ENCODE measurements at places on chromosomes 12 and 14.
A peak's percentile ranks its signal among the peaks of the same experiment; 100 is the strongest.

GRCh38 chr12:131948166-131948712 is 1.5 kb upstream of the EP400 start:
- DNase-seq = no peak

DNA sequence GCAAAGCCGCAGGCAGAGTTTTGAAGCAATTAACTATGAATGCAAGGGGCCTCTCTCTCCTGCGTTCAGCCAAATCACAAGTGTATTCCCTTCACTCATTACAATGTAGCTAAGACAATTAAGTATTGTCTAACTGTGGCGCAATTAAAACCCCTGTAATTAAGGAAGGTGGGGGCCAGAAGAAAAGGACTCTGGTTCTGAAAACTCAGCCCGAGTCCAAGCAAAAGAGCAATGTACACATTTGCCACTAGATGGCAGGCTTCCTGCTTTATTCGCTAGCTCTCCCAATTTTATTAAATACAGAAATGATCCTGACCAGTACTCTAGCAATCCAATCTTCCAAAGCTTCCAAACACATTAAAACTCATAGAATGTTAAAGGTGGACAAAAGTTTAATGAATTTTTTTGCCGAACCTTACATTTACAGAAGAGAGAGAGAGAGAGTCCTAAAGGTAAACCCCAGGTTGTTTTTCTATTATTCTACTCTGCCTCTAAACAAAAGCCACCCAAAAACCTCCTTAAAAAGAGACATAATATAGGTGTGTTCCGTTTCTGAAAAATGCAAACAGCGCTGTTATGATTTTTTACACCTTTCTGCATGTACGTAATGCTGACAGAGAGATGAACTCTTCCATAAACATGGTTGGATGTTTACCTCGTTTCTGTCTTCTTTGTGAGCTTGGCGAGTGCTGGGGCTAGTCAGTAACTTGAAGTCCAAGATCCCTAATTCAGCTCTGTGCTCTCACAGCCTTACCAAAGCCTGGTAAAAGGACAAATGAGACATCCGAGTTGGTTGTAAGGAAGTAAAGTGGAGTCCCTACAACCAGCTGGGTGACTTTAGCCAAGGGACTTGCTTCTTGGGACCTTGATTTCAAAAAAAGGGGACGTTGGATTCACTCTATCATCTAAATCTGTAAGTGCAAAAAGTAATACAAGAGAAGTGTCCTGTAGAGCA is 50.9 kb upstream of the VASH1 start:
- DNase-seq = no peak

DNA sequence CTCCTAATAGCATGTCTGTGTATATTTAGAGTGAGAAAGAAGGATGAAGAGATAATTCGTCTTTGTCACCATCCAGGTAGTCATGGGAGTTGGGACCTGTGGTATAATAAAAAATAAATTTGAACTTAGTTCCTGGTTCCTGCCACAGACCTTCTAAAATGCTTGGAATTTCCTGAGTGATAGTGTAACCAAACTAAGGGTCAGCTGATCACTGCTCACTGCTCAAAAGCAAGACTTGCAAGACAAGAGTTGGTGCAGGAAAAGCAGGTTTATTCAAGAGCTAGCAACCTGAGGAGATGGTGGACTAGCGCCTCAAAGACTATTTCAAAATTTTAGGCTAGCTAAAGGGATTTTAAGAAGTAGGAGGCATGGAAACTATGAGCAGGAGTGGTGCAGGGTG is 19.1 kb downstream of the ANG start:
- DNase-seq = no peak

GRCh38 chr14:58078068-58078467 is 73.9 kb downstream of the ARMH4 start:
- no peak for DNase-seq

DNA sequence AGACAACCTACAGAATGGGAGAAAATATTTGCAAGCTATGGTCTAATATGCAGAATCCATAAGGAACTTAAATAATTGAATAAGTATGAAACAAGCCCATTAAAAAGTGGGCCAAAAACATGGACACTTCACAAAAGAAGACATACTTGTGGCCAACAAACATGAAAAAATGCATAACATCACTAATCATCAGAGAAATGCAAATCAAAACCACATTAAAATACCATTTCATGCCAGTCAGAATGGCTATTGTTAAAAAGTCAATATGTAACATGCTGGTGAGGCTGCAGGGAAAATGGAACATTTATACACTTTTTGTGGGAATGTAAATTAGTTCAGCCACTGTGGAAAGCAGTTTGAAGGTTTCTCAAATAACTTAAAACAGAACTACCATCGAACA is 945.4 kb upstream of the FLRT2 start:
- DNase-seq = no peak

GRCh38 chr12:66108386-66108785 is 22.2 kb downstream of the LLPH start:
- DNase-seq = no peak

- DNase-seq = no peak
These were observed 249.3 kb downstream of the FOXN3 start for GRCh38 chr14:89167705-89168104.

GRCh38 chr14:91515979-91516378 is 5.9 kb upstream of the PPP4R3A start:
- DNase-seq = no peak

GRCh38 chr14:64266239-64266638 is 27.9 kb downstream of the ESR2 start:
- peak; percentile 2 for DNase-seq

DNA sequence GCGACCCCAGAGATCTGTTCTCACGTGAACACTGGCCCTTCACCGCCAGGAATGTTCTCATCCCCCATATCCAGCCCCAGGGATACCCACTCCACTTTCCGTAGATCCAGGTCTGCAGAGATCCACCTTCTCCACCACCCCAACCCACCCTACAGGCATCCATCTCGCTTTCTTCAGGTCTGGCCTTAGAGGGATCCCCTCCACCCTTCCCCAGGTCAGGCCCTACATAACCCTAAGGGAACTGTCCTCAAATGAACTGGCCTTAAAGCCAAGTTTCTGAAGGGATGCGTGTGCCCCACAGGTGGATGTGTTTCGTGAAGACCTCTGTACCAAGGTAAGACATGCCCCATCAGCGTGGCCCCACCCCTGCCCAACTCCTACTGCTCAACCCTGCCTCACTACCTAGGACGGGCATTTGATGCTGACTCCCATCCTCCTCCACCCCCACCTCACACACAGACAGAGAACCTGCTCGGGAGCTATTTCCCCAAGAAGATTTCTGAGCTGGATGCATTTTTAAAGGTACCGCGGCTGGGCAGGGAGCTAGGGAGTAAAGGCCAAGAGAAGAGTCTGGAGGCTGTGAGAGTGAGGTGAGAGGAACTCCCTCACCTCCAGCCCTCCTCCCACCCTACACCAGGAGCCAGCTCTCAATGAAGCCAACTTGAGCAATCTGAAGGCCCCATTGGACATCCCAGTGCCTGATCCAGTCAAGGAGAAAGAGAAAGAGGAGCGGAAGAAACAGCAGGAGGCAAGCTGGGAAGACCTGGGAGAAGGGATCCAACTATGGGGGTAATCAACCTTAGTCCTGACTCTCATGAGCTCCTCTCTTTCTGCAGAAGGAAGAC is 912 bp downstream of the PSME1 start:
- DNase-seq = no peak

GRCh38 chr12:3042826-3043225 is 34.4 kb upstream of the TSPAN9 start:
- DNase-seq = no peak

- peak; percentile 65 for DNase-seq
These were observed 40.3 kb downstream of the MAP1LC3B2 start for GRCh38 chr12:116599285-116600136.

GRCh38 chr12:32586390-32586789 is 92.7 kb upstream of the DNM1L start:
- DNase-seq = no peak

GRCh38 chr12:56420411-56420810 is 28.8 kb downstream of the TIMELESS start:
- DNase-seq = no peak

DNA sequence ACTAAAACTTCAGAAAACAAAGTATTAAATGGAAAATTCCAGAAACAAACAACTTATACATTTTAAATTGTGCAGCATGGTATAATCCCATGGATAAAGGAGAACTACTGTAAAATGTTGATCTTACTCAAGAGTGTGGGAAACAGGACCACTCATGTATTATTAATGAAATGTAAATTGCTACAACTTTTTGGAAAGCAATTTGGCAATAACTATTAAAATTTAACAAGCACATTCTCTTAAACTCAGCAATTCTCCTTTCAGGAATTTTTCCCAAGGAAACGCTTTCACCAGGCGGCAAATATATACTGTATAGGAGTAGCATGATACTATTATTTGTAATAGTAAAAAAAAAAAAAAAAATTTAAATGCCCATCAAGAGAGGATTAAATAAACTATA is 284.5 kb upstream of the AMIGO2 start:
- DNase-seq = no peak

- no peak for DNase-seq
These were observed 68.5 kb downstream of the DAO start for GRCh38 chr12:108948367-108948766.

- DNase-seq = no peak
These were observed 23.8 kb upstream of the TBC1D30 start for GRCh38 chr12:64800640-64801039.

DNA sequence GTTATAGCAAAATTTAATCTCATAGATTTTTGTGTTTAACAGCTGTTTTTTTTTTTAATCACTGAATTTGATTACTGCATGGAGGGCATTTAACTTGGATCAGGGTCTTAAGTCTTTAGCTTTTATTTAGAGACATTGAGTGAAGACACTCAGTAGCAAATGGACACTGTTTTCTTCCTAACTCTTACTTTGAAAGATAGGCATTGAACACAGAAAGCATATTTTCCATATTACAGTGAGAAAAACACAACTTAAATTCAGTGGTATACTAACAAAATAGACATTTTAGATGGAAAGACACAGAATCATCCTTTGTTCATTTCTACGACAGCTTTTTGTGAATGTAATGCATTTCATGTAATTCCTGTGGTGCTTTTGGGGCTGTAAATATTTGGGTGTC is 571.8 kb downstream of the PRKD1 start:
- DNase-seq = no peak

DNA sequence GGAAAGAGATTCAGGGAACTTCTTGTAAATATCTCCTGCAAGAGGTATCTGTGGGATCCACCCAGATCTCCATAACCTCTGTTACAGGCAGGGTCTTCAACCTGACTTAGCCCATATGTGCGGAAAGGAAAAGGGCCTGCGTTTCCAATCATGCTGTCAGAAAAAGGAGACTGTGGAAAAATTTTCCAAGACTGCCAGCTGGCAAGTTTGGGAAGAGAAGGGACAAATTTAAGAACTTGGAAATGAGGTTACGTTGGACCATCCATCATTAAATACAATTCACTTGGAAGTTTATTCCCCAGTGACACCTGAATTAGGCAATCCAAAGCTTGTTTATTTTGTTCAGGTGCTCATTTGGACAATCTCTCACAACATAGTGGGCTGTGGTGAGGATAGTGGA is 13.9 kb downstream of the PTHLH start:
- no peak for DNase-seq

DNA sequence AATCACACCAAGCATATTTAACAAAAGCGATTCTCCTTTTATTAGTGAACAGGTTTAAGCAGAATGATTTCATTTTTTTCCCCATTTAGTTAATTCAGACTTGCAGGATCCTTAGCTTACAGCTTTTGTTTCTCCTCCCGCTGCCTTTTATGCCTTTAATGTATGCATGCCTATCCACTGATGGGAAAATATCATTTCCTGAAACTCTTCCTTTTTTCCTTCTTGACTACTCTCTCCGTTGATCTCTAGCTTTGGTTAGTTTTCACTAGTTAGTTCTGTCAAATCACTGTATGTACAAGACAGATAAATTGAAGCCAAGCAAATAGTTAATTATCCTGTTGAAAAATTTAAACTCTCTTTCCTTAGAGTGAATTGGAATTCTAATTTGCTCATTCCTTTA is 26.3 kb downstream of the NKX2-1 start:
- no peak for DNase-seq

DNA sequence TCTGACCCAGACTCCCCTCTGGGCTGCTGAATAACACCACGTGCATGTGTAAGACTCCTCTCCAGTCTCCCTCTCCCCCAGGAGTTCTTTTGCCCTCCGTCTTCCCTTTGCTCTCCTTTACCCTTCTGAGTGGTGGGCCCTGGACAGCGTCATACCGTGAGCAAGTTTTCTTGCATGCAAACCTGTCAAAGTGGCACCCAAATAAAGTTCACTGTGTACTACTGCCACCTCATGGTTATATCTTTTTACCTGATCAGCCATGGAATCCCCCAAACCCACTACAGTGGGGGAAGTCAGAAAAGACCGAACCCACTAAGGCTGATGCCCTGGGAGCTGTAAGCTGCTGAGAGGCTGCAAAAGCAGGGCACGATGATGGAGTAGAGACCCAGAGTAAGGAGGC is 131.1 kb upstream of the VRK1 start:
- DNase-seq = no peak

GRCh38 chr14:21437063-21437901 is 18.6 kb downstream of the CHD8 start:
- peak; percentile 99 for DNase-seq

DNA sequence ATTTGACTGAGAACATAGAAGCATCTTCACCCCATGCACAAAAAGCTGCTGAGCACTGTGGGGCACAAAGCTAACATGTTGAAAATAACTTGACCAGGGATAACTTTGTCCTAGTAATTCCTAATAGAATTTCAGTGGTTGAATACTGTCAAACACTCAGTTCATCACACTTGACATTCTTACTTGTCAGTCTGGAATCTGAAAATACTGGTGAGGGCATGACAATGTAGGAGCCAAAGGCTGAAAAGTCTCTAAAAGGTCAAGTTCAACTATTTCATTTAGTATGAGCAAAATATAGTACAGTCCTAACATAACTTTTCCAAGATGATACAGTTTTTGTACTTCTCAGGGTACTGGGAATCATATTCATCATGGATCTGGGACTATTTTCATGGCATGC is 504.4 kb upstream of the LMO3 start:
- DNase-seq = no peak

DNA sequence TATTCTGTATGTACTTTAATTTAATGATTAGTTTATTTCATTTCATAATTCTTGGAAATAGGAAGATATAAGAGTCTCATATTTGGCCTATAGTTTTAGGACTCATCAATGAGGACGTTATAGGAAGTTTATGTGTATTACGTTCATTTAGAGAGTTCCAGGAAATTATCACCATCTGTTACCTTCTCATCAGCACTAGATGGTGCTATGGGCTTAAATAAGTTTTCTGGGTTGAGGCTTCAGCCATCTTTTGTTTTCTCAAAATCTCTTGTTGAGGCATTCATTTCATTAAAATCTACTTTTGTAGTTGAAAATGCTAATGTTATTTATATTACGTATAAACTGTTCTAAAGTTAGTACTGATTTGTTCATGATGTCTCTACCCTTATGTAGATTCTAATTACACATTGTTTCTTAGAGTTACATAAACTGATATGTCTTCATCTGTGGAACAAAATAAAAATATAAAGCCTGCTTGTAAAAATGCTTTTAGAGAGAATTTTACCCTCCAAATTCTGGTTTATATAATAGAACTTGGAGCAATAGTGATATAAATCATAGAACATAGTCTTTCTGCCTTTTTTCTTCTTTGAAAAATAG is 89.2 kb downstream of the CFAP54 start:
- DNase-seq = peak; percentile 75

DNA sequence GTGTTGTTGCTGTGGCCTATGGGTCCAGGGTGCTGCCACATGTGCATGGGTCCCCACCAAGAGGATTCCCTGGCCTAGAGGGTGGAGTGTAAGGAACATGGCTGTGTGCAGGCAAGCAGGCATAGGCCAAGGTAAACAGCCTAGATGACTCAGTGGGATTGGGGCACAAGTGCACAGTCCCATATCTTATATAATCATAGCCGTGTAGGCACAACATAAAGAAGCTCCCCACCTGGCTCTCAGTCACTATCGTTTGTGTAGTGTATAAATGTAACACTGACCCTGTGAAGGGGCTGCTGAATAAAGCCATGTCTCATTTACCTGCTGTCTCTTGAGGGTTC is 15.7 kb upstream of the RNASE12 start:
- no peak for DNase-seq
